ENCODE measurements at places on chromosomes 2 and 18. TPM values are rescaled to one million over a fixed set of nuclear protein-coding genes. Genes with fewer than 3 reads are reported as not detected.

GRCh38 chr2:179107737-179108136, 57.8 kb upstream of the CCDC141 start:
- no peaks in the 10 kb centered on the region for H3K27me3 ChIP-seq
- no peak overlapping the region for H3K27ac ChIP-seq
- peaks cover 44% of the 10 kb centered on the region for H3K4me1 ChIP-seq
- H3K4me3 ChIP-seq, result no peak overlapping the region
- H3K36me3 ChIP-seq, result peaks cover 33% of the 10 kb centered on the region
- no peak for DNase-seq

GRCh38 chr18:48493434-48494230, 45.2 kb upstream of the CTIF start:
- peak; percentile 74 for DNase-seq
- H3K4me3 ChIP-seq, result no peak overlapping the region
- no peaks in the 10 kb centered on the region for H3K27me3 ChIP-seq
- no peak overlapping the region for H3K27ac ChIP-seq
- no peaks in the 10 kb centered on the region for H3K36me3 ChIP-seq

GRCh38 chr18:50119296-50119695, 75.7 kb downstream of the MYO5B start:
- no peak overlapping the region for H3K4me3 ChIP-seq
- H3K36me3 ChIP-seq, result no peaks in the 10 kb centered on the region
- H3K27me3 ChIP-seq, result peaks cover 10% of the 10 kb centered on the region
- DNase-seq, result no peak
- H3K27ac ChIP-seq, result no peak overlapping the region

DNA sequence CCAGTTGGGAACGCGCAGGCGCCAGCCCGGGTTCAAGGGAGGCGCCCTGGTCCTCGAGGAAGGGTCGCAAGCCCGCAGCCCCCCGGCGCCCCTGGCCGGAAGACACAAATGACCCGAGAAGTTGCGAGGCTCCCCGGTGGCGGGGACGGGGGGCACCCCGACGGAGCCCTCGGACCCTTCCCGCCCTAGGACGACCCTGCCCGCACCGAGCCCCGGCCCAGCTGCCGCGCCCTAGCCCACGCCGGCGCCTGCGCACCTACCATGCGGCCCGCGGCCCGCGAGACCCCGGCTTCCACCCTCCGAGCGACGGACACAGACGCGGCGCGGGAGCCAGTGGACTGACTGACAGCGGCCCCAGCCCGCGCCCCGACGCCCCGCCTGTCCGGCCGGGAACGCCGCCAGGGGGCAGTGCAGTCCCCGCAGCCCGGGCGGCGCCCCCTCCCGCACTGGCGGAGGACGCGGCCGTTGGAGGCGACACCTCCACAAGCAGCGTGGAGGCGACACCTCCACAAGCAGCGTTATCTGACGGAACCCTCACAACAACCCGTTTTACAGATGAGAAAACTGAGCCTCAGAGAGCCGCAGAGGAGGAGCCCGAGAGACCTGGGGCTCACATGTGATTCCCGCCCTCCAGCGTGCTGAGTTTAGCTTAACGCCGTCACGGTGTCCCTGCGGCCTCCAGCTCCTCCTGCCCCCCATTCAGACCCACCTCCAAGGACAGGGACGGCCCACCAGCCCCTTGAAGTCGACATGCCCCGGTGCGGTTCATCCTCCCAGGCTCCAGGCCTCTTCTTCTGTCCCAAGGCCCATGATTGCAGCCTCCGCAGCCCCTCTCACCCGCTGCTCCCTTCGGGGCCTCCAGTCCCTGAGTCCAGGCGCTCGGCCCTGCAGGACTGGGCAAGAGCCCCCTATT, at the start of gene NMUR1:
NMUR1 (minus strand) TSS at position 347 of the 913 bp plus-strand sequence; CDS start at position 263, 84 bp downstream.
- H3K27ac ChIP-seq, result peak within 1 kb of the TSS; percentile 47
- H3K36me3 ChIP-seq, result no peaks in the 10 kb centered on the region
- no peak for DNase-seq
- H3K4me3 ChIP-seq, result peak within 1 kb of the TSS; percentile 66

- peak overlapping the region; percentile 97 for H3K27ac ChIP-seq
- H3K4me1 ChIP-seq, result peaks cover 63% of the 10 kb centered on the region
- no peak for DNase-seq
- H3K4me3 ChIP-seq, result peak overlapping the region; percentile 94
- H3K27me3 ChIP-seq, result no peaks in the 10 kb centered on the region
- H3K36me3 ChIP-seq, result no peaks in the 10 kb centered on the region
These were observed 925 bp downstream of the SOS1 start for GRCh38 chr2:39119732-39120520.

GRCh38 chr18:77857678-77858655, 608.3 kb downstream of the GALR1 start:
- H3K36me3 ChIP-seq, result no peaks in the 10 kb centered on the region
- no peak overlapping the region for H3K27ac ChIP-seq
- no peak overlapping the region for H3K4me3 ChIP-seq
- no peaks in the 10 kb centered on the region for H3K4me1 ChIP-seq

Gene HADHB
- total RNA-seq, result 163 TPM

Gene OR6B2
- total RNA-seq, result not detected

Gene MTCL1
- 32.3 TPM for total RNA-seq

Gene EVA1A
- 0.17 TPM for total RNA-seq

Gene NLRC4
- 0.78 TPM for total RNA-seq

All from esophagus muscularis mucosa (tissue), 4 donors.